NCI-H526 (cell line): ENCODE measurements at places on chromosomes 11 and 22.

DNA sequence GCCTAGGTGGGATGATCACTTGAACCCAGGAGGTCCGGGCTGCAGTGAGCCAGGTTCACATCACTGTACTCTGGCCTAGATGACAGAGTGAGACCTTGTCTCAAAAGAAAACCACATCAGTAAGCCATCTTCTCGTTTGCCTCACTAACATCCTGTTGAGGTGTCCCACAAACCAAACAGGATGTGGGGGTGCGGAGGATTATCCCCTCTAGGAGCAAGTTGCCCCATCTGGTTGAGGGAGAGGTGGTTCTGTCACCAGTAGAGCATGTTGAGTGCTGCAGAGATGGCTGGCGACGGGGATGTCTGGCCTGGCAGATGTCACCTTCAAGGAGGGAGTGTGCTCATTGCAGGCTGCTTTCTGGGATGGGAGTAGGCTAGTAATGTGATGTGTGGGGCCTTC, 72.4 kb downstream of the ZNRF3 start:
- DNase-seq, result no peak

GRCh38 chr22:49662681-49663080, 165.0 kb downstream of the BRD1 start:
- DNase-seq, result no peak

- DNase-seq, result no peak
These were observed 35.7 kb upstream of the USP47 start for GRCh38 chr11:11806074-11806473.

- DNase-seq, result no peak
These were observed 6.1 kb downstream of the HDHD5 start for GRCh38 chr22:17152971-17153370.

- no peak for DNase-seq
These were observed 306.7 kb downstream of the ST3GAL4 start for GRCh38 chr11:126662035-126662790.

DNA sequence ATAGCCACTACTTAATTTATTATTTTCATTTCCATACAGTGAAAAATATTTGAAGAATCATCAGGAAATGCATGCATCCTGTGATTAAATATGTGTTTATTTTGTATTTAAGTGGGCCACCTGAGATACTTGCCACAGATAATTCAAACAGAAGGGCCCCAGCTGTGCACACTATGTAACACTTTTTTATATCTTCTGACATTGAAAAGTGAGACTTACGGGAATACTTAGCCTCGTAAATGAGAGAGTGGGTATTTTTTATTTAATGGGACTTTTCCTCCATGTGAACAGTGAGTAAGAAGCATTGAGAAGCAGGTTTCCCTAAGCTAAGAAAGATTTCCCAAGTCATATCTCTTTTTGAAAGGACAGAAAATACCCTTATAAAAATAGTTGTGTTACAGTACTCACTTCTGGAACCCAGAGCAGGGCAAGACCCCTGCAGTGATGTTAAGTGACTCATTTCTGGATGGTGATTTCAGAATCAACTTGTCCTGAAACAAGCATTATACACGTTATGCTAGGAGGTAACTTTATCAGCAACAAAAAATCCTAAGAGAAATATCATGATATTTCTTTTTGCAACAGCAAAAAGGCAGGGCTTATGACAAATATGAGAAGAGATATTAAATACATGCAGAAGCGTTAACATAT, 478.1 kb upstream of the CHORDC1 start:
- DNase-seq, result no peak

GRCh38 chr11:71240865-71241691, 11.3 kb downstream of the SHANK2 start:
- peak; percentile 11 for DNase-seq

- no peak for DNase-seq
These were observed 93.8 kb downstream of the NECTIN1 start for GRCh38 chr11:119635041-119635740.

DNA sequence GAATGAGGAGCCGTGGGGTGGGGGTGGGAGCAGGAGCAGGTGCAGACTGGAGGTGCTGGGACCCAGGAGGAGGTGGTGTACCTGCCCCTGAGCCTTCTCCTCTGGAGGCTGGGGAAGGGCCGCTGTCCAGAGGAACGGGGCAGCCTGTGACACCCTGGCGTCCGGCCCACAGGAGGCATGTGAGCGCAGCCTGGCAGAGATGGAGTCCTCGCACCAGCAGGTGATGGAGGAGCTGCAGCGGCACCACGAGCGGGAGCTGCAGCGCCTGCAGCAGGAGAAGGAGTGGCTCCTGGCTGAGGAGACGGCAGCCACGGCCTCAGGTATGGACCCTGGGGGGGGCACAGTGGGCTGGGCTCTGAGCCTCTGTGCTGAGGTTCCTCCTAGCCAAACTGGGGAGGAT, 42.2 kb upstream of the GCAT start:
- no peak for DNase-seq

DNA sequence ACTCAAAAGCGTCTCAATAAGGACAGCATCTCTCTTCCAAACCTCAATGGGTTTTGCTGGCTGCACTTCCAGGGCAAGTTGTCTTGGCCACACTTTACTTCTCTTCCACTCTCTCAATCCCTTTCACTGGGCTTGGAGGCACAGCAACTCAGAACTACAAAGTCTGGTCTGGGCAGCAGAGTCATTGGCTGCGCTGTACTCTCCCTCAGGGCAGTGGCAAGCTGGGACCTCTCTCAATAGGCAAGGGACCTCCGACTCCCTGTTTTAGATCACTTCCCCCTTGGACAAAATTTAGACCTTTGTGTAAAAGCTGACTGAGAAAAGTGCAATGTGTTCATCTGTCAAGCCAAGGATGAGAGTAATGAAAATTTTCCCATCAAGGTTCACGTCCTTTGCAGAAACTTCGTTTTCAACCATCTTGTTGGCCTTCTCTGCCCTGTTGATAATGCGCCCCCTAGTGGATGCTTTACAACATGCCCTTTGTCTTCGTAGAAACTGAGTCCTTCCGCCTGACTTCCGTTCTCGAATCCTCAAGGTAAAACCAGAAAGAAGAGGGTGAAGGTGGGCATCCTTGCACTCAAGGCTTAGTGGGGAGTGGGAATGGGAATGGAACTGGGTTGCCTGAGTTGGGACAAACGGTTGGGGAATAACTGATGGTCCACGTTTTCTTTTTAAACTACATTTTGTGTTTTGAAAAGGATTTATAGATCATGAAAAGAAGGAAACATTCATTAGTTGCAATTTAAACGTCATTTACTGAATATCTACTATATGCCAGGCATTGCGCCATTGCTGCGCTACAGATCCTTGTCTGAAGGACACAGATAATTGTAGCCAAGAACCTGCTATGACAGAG, 99.1 kb downstream of the CD44 start:
- DNase-seq, result peak; percentile 85

DNA sequence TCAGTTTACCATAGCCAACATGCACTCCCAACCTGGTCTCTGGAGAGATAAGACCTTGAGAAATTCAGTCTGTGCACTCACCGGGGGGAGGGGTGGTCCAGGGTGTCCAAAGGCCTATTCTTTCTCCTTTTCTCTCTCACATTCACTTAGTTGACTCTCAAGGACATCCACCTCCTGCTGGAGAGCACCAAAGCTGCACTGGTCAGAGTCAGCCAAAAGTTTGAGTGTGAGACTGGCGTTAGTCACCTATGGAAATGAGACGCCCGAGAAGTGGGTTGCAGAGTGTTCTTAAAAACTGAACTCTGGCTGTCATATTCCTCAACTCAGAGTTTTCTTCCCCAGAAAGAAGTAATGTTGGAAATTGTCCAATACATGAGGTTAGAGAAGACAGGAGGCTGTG, 5.0 kb upstream of the UBQLNL start:
- no peak for DNase-seq

GRCh38 chr22:24118689-24119384, 62.5 kb upstream of the SUSD2 start:
- no peak for DNase-seq

- no peak for DNase-seq
These were observed 11.3 kb upstream of the ADORA2A start for GRCh38 chr22:24416095-24416494.

- DNase-seq, result peak; percentile 35
These were observed 10.7 kb downstream of the DTX4 start for GRCh38 chr11:59182457-59183151.

GRCh38 chr11:41273908-41274307, 185.5 kb downstream of the LRRC4C start:
- no peak for DNase-seq

- no peak for DNase-seq
These were observed 129.7 kb downstream of the SPATA19 start for GRCh38 chr11:133715602-133716001.

DNA sequence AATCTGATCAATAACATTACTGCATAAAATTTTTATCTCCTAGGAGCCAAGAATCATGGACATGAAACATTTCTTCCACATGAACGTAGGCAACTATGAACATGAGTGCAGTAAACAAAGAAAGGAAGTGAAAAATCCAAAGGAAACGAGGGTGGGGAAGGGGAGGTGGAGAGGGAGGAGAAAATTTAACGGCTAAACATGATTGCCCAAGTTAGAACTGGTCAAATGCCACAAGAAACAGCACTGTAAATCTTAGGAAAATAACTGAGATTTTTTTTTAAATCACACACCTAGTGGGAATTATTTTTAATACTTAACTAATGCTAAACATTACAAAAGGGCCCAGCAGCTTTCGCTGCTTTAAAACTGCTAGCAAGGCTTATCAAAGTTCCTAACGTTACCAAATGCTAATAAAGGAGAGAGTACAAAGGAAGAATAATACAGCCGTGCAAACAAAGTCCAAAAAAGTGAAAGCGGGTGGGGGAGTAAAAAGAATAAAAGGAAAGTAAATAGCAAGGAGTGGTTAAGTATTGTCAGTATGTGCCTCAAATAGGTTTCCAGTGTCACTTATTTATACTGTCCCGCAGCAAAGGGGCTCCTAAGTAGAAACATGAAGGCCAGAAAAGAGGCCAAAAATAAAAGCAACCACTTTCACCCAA, 13.7 kb downstream of the NARS2 start:
- no peak for DNase-seq

- no peak for DNase-seq
These were observed 1251.2 kb downstream of the BRD1 start for GRCh38 chr22:48576333-48577013.

- no peak for DNase-seq
These were observed 17.4 kb upstream of the TMPRSS6 start for GRCh38 chr22:37126882-37127281.

DNA sequence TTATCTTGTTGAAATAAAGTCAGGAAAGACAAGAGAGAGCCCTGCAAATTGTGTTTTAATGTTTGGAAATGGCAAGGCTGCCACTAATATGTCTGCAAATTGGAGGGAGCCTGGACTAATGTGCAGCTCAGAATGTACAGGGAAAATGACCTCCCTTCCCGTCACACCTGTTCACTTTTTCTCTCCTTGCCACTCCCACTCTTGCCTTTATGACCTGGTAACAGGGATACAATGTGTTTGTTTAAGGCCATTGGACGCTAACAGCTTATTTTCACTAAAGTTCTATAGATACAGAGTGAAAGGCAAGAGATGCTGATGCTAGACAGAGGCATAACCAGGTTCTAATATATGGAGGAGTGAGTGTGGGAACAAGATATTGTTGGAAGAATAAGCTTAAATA, 203.9 kb downstream of the RAB38 start:
- DNase-seq, result no peak

DNA sequence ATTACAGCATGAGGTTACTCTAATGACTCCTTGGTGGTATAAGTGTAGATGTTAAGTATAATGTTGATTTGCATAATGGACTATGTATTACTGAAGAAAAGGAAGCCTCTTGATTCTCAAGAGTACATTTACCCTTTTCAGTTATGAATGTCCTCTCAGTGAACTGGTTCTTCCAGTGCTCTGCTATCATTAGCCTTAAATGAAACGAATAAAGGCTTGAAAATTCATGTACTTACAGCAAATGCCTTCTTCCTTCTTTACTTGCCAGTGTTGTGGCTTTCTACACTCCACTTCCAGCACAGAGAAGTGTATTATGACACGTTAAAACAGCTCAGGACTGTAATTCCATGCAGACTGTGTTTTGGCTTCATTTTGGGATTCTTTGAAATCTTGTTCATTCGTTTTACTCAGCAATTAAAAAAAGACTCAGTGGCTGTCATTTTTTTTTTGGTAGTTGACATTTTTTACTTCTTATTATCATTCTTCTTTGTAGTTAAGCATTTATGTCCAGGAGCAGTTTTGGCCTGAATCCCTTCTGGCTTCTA, 96.9 kb downstream of the MTMR3 start:
- DNase-seq, result peak; percentile 3

GRCh38 chr11:93663021-93663420, 1.5 kb downstream of the CEP295 start:
- DNase-seq, result no peak

- no peak for DNase-seq
These were observed 58.5 kb upstream of the ANO1 start for GRCh38 chr11:70019576-70020011.

DNA sequence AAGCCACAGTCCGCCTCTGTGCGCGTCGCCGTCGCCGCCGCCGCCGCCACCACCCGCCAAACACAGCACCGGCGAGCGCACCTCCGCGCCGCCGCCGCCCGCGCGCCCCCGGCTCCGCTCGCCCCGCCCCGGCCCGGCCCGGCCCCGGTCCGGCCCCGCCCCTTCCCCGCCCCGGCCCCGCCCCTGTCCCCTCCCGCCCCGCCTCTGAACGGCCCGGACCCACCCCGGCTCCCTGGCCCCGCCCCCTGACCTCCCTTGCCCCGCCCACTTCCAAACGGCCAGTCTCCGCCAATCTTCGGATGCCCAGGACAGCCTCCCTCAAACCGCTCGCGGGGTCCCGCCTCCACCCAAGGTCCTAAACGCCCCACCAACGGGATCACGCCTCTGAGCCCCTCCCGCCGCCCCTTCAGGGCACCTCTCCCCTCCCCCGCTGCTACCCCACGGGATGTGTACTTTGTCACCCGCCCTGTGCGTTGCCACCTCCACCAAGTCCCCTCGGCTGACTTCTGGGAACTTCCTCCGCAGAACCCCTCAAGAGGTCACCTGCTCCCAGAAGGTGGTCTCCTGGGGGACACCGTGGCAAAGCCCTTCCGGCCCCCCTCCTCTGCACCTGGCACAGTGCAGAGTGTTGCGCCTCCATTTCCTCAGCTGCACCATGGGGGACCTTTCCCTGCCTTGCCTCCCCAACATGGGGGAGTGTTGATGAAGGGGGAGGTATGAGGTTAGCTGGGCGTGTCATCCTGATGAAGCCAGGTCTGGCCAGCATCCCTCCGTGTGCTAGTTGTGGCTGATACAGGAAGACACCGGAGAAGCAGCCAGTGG, at the start of gene KIAA0930:
TSS of gene KIAA0930 (minus strand) at position 85 of the 822 bp plus-strand sequence. CDS start 191 bp downstream, outside the sequence.
- peak; percentile 75 for DNase-seq

GRCh38 chr22:37303821-37304274, 21.5 kb downstream of the CYTH4 start:
- DNase-seq, result no peak

GRCh38 chr22:27101288-27101687, 443.9 kb downstream of the MIAT start:
- DNase-seq, result no peak

DNA sequence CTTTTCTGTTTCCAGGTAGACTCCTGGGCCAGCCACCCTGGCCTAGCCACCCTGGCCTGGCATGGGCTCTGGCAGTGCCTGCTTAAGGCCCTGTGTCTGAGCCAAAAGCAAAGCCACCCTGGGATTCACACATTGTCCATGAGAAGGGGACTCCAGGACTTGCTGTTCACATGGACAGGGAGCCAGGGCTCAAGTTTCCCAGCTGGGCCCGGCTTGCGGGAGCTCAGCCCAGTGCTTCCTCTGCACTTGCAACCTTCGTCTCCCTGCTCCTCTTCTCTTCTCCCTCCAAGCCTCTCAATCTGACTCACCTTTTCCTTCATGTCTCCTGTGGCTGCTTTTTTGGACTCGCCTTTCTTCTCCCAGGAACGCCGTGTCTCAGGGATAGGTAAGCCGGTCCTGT, 130.3 kb downstream of the MICAL2 start:
- no peak for DNase-seq
